ENCODE measurements at places on chromosomes 13 and 19. TPM values are rescaled to one million over a fixed set of nuclear protein-coding genes. Genes with fewer than 3 reads are reported as not detected.
A peak's percentile ranks its signal among the peaks of the same experiment; 100 is the strongest.

DNA sequence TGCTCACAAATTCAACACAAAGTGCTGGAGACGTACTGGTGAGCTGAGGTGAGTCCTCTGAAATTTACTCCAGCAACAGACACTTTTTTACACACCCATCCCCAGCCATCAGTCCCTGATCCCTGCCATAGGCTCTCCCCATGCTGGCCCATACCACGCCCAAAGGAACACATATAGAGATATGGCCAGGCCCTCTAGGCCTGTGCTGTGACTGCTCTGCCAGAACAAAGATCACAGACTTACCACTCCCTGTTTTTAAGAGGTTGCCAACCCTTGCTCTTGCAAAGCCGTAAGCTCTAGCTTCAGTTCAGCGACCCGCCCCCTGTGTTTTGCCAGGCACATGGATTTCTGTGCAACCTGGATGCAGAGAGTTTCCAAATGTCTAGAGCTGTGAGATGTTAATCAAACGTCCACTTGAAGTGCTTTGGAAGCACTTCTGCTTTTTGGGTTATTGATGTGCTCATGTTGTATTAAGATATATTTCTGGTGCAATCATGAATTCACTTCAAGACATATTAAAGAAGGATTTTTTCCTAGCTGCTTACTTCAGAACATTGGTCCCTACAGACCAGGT lies 59.7 kb downstream of the DLEU7 start:
- no peak overlapping the region for H3K4me3 ChIP-seq
- no peaks in the 10 kb centered on the region for H3K36me3 ChIP-seq
- no peak overlapping the region for H3K27ac ChIP-seq
- H3K27me3 ChIP-seq: no peaks in the 10 kb centered on the region
- no peaks in the 10 kb centered on the region for H3K4me1 ChIP-seq

DNA sequence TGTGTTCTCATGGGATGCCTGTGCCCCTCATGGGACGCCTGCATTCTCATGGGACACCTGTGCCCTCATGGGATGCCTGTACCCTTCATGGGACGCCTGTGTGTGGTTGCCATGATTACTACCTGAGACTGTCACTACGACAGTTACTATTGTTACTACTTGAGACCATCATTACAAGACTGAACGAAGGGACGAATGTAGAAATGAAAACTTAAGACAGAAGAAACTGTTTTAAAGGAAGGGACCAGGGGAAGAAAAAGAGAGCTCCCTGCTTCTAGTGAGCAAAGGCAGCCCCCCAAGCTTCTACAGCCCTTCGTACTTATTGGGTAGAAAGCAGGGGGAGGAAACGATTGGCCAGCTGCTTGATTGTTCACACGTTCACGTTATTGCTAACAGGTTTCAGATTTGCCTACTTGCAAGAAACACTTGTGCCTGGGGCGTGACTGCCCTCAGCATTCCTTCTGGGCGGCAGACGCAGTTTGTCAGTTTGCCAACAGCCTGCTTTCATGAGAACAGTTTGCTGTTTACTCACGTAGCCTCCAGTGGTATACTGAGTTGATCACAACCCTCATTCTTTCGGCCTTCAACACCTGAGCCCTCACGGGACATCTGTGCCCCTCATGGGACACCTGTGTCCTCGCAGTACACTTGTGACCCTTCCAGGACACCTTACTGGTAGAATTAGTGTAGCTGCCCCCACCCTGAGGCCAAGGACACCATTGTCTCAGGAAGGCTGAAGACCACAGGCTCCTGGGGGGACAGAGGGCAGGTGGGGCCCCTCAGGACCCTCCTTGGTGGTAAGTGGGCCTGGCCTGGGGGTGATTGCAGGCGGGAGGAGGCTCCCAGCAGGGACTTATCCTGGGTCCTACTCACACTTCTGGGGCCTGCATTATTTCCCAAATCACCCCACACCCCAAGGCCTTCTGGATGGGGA lies 2.5 kb upstream of the S1PR4 start:
- peak overlapping the region; percentile 85 for H3K27ac ChIP-seq
- no peaks in the 10 kb centered on the region for H3K27me3 ChIP-seq
- DNase-seq: no peak
- H3K4me3 ChIP-seq: peak overlapping the region; percentile 25
- peaks cover 18% of the 10 kb centered on the region for H3K4me1 ChIP-seq
- H3K36me3 ChIP-seq: peaks cover 24% of the 10 kb centered on the region

DNA sequence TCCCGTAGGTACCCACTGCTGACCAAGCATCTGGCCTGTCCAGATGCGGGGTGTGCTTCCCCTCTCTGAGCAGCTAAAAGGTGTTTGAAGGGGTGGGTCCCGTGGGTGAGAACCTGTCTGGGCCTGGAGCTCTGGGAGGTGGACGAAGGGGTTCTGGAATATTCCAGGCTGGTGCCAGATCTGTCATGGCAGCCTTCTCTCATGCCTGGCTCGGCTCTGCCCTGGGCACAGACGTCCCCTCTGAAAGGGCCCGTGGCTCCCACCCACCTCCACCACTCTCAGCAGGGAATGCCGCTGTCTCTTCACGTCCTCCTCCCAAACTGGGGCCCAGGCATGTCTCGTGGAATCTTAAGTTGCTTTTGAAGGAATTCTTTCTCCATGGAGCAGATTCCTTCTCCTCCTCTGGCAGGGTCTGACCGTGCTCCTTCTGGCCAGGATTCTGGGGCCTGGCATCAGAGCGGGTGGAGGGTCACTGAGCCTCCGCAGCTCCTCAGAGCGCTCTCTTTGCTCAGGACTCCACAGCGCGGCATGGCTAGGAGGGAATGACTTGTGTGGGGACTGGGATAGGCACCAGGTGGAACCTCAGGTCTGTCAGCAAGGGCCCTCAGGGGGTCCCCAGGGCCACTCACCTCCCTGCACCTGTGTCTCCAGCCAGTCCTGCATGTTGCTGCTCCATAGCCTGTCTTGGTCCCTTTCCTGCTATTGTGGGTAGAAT lies 5.9 kb upstream of the MCF2L start:
- DNase-seq: no peak
- peaks cover 4% of the 10 kb centered on the region for H3K4me1 ChIP-seq
- no peaks in the 10 kb centered on the region for H3K27me3 ChIP-seq
- no peak overlapping the region for H3K4me3 ChIP-seq
- no peak overlapping the region for H3K27ac ChIP-seq
- H3K36me3 ChIP-seq: peaks cover 3% of the 10 kb centered on the region

GRCh38 chr19:11096210-11096841 lies 7.1 kb downstream of the LDLR start:
- peaks cover 47% of the 10 kb centered on the region for H3K4me1 ChIP-seq
- peaks cover 85% of the 10 kb centered on the region for H3K36me3 ChIP-seq
- peak overlapping the region; percentile 57 for H3K4me3 ChIP-seq
- peak overlapping the region; percentile 93 for H3K27ac ChIP-seq
- DNase-seq: peak; percentile 59
- H3K27me3 ChIP-seq: no peaks in the 10 kb centered on the region

DNA sequence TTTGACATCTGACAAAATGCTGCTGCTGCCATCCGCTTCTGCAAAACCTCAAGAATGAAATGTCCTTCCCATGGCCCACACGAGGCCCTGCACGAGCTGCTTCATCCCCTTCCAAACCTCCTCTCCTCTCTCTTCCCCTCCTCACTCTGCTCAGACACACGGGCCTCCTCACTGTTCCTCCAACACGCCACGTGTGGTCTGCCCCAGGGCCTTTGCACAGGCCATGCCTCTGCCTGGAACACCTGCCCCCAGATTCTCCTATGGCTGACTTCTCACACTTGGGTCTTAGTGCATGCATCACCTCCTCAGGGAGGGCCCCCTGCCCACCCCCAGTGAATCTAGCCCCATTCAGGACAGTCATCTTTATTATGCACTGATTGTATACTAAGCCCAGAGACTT lies 15.9 kb downstream of the NRTN start:
- DNase-seq: no peak
- peaks cover 4% of the 10 kb centered on the region for H3K27me3 ChIP-seq
- no peaks in the 10 kb centered on the region for H3K4me1 ChIP-seq
- no peak overlapping the region for H3K27ac ChIP-seq
- H3K36me3 ChIP-seq: no peaks in the 10 kb centered on the region

DNA sequence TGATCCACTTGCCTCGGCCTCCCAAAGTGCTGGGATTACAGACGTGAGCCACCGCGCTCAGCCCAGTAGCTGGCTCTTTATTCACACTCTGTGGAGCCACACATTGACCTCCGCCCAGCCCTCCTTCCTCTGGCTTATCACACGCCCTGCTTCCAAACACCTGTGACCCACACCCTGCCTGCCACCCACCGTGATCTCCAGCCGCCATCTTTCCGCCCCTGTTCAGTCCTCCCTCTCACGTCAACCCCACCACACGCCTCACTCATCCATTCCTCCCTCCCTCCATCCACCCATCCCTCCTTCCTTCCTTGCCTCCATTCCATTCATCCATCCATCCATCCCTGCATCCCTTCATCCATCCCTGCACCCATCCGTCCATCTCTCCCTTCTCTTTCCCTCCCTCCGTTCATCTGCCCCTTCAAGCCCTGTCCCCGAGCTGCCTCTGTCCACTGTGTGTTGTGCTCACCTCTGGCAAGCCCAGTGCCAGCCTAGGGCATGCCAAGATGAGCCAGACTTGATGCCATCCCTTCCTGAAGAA lies 17.6 kb downstream of the ZNF296 start:
- H3K4me3 ChIP-seq: no peak overlapping the region
- H3K27ac ChIP-seq: peak overlapping the region; percentile 61
- H3K4me1 ChIP-seq: peaks cover 2% of the 10 kb centered on the region
- DNase-seq: no peak
- no peaks in the 10 kb centered on the region for H3K27me3 ChIP-seq

GRCh38 chr13:20495087-20496023 lies 30.3 kb downstream of the CRYL1 start:
- peaks cover 10% of the 10 kb centered on the region for H3K4me1 ChIP-seq
- H3K4me3 ChIP-seq: no peak overlapping the region
- peaks cover 5% of the 10 kb centered on the region for H3K36me3 ChIP-seq
- peak; percentile 38 for DNase-seq
- no peaks in the 10 kb centered on the region for H3K27me3 ChIP-seq

GRCh38 chr19:45995715-45996385 lies 583 bp downstream of the CCDC61 start:
- H3K36me3 ChIP-seq: peaks cover 9% of the 10 kb centered on the region
- H3K27me3 ChIP-seq: peaks cover 3% of the 10 kb centered on the region
- DNase-seq: no peak

DNA sequence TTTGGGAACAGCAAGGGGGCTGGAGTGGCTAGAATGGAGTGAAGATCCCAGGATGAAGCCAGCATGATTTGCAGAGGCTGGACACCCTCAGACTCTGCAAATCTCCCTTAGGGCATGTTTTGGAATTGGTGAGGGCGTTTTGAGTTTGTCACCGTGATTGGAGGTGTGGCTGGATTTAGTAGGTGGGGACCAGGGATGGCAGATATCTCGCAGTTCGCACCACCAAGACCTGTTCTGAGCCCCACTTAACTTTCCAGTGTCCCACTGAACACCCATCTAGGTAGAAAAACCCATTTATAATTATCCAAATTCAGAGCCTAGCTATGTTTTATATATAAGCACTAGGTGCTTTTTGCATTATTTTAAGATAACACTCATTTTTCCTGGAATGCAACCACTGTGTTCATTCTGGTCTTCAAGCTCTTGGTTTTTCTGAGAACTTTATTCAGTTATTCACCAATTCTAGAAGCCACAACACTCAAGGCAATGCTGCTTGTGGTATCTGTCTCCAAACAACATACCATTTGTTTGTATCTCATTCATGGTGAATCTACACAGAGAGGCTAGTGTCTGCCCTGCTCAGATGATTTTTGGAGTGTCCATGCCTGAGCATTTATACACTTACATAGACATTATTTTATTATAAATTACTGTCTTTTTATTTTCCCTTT lies 3.0 kb upstream of the NANOS2 start:
- no peak for DNase-seq
- H3K27me3 ChIP-seq: peaks cover 35% of the 10 kb centered on the region
- no peak overlapping the region for H3K4me3 ChIP-seq
- peaks cover 4% of the 10 kb centered on the region for H3K4me1 ChIP-seq
- no peaks in the 10 kb centered on the region for H3K36me3 ChIP-seq

DNA sequence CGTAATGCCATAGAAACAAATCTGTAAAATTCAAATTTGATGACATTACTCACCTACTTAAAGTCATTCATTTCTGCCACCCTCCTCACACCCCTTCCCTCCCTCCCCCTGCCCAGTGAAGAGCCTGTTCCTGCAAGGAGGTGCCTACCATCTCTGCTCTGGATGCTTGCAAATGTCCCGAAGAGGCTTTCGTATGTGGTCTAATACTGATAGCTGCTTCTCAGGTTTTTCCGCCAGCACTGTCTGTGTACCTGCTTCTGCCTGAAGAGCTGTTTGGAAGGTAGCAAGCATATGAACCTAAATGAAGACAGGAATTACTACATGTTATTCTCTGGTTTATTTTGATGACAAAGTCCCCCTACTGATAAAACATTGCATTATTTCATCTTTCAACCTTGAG lies 57.1 kb downstream of the GPALPP1 start:
- DNase-seq: no peak
- peak overlapping the region; percentile 72 for H3K4me3 ChIP-seq
- peaks cover 36% of the 10 kb centered on the region for H3K27me3 ChIP-seq
- no peak overlapping the region for H3K27ac ChIP-seq
- peaks cover 17% of the 10 kb centered on the region for H3K4me1 ChIP-seq

GRCh38 chr13:99873832-99874430 lies 97.6 kb downstream of the ZIC5 start:
- H3K4me1 ChIP-seq: no peaks in the 10 kb centered on the region
- no peaks in the 10 kb centered on the region for H3K27me3 ChIP-seq
- no peak for DNase-seq
- peaks cover 4% of the 10 kb centered on the region for H3K36me3 ChIP-seq
- H3K27ac ChIP-seq: no peak overlapping the region
- H3K4me3 ChIP-seq: no peak overlapping the region

DNA sequence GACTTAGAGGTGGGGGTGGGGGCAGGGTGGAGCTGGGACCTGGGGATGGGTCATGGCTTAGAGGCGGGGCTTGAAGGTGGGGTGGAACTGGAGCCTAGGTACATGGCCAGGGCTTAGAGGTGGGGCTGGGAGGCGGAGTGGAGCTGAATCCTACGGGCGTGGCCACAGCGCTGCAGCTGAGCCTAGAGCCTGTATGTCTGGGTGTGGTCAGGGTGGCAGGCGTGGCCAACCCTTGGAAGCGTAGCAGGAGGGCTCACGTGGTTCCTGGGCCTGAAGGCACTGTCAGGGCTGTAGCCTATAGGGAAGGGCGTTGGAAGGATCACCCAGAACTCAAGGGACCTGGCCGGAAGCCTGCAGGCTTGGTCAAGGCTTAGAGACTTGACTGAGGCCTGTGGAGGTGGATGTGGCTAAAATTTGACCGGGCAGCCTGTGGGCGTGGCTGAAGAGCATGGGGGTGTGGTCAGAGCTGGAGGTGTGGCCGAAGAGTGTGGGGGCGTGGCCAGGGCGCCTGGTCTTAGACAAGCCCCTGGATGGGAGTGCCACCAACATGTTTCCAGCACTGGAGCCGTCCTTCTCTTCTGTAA lies 24.3 kb downstream of the COLGALT1 start:
- DNase-seq: peak; percentile 38
- H3K4me1 ChIP-seq: no peaks in the 10 kb centered on the region
- H3K27me3 ChIP-seq: no peaks in the 10 kb centered on the region

DNA sequence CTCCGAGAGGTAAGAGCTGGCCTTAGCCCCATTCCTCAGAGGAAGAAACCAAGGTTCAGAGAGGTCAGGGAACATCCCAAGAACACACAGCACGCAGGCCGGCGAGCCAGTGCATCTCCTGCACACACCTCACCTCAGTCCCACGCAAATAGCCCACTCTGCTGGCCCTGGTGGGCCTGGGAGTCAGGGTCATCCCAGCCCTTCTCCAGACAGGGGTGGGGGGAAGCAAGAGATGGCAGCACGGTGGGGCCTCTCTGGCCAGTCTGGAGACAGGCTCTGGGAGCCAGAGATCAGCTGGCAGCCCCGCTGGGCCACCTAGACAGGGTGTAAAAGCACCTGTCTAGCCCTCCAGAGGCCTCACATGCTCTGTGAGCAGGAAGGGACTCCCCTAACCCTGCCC lies 26.8 kb downstream of the TUBA3C start:
- no peaks in the 10 kb centered on the region for H3K36me3 ChIP-seq
- no peak for DNase-seq
- H3K27me3 ChIP-seq: no peaks in the 10 kb centered on the region
- no peaks in the 10 kb centered on the region for H3K4me1 ChIP-seq

Gene TUBB4A
- total RNA-seq: 7.3 TPM

Gene MUC16
- not detected for total RNA-seq

Gene PEAK3
- total RNA-seq: not detected

Gene EBI3
- total RNA-seq: 8.6 TPM
